ENCODE measurements at places on chromosomes 6 and 20. TPM values are rescaled to one million over a fixed set of nuclear protein-coding genes. Genes with fewer than 3 reads are reported as not detected.

DNA sequence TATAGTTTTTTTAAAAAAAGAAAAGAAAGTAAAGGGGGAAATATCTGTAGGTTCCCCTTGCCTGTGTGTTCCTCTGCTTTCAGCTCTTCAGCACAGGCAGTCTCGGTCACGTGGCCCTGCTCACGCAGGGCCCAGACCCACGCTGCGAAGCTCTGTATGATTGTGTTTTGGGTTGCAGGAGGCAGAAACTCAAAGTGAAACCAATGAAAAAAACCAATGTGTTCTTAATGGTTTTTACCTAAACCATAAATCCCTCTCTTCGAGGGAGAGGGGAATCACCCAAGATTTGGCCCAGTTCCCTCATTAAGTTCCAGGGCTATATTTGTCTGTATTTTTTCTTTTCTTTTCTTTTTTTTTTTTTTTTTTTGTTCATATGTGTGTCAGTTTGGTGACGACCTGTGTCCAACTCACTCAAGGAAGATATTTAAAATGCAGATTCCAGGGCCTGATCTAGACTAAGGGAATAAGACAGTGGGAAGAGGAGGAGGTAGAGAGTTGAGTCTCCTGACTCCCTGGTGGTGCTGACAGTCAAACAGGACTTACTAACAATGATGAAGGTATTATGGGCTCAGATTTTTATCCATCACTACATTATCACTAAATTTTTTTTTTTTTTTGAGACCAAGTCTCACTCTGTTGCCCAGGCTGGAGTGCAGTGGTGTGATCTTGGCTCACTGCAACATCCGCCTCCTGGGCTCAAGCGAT lies 33.8 kb upstream of the RREB1 start:
- no peak for DNase-seq

- DNase-seq = no peak
Observed at GRCh38 chr6:72691249-72691648, 69.4 kb downstream of the KCNQ5 start.

- no peak for DNase-seq
Observed at GRCh38 chr20:62156592-62157386, 13.2 kb downstream of the SS18L1 start.

Gene LGSN
- not detected for total RNA-seq

Gene BMP6
- 72.8 TPM for total RNA-seq

DNA sequence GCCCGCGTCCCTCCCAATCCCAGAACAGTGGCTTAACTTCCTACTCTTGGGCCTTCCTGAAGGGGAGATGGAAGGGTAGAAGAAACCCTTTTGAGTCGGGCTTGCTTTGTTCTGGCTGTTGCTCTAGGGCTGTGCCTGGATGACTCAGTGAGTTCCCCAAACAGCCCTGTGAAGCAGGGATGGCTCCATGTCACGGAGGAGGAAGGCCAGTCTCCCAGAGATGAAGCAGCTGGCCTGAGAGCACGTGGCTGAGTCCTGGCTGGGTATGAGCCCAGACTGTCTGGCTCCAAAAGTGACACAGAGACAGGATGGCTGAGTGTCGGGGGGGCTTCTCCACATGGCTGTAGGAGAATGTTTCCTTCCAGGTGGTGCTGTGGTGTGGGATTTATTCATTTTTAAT lies 4.6 kb downstream of the SYTL3 start:
- DNase-seq = peak; percentile 60

DNA sequence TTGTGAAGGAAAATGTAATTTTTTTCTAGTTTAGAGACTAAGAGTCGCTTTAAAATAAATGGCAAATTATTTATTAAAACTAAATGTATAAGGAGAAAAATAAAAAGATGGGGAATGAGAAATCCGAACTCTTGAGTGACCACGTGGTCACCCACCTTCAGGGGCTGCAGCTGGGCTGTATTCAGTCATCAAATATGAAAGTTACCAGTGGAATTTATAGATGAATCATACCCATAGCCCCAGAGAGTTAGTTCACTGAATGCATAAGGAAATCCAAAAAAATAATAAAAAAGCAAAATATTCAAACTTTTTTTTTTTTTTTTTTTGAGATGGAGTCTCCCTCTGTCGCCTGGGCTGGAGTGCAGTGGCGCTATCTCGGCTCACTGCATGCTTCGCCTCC lies 947.7 kb upstream of the ADGRB3 start:
- no peak for DNase-seq

Gene ESR1
- total RNA-seq = not detected

DNA sequence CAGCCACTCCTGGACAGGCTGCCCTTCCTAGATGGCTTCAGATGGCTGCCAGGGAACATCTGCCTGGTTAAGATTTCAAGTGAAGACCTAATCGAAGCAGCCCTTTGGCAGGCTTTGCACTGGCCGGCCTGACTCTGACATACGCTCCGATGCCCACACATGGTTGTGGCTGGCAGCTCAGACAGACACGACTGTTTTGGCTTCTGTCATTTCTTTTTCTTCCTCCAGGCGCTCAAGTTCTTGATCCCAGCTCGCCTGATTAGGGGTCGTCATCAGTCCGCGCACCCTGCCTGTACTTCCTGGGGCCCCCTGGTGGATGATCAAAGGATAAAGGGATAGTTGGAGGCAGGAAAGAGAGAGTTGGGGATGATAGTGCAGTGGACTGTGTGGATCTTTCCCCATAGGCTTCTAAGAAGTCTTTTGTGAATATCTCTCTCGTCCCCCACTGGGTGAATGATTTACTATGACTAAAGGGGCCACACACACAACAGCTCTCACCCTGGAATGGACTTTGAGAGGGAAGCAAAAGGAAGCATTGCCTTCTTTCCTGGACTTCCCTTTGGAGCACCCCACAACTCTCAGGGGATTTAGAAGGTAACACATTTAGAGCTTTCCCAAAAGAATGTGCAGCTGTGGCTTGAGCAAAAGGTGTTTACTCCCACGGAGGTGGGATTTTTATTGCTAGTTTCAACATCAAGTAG lies 21.4 kb upstream of the TRAM2 start:
- DNase-seq = peak; percentile 33

- DNase-seq = peak; percentile 23
Observed at GRCh38 chr6:165884813-165885765, 222.0 kb upstream of the PDE10A start.

GRCh38 chr20:35820715-35821114 lies 48.9 kb downstream of the PHF20 start:
- no peak for DNase-seq

GRCh38 chr20:48826883-48827771 lies 672 bp downstream of the PREX1 start:
- DNase-seq = no peak

Gene SYCP2L
- total RNA-seq = not detected

DNA sequence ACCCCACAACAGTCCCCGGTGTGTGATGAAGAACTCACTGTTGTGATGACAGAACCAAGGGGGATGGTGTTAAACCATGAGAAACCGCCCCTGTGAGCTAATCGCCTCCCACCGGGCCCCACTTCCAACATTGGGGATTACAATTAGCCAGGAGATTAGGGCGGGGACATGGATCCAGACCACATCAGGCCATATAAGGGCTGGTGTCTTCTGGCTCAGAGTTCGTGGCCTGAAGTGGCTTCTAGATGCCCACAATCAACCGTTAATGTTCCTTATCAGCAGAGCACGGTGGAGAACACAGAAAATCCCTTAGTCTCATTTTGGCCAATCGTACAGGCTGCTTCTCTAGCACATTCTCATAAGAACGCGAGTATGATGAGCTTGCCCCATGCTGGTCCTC lies 10.9 kb upstream of the MAS1 start:
- no peak for DNase-seq

Gene DZANK1
- total RNA-seq = 0.38 TPM

Gene KDM1B
- total RNA-seq = 6.3 TPM

DNA sequence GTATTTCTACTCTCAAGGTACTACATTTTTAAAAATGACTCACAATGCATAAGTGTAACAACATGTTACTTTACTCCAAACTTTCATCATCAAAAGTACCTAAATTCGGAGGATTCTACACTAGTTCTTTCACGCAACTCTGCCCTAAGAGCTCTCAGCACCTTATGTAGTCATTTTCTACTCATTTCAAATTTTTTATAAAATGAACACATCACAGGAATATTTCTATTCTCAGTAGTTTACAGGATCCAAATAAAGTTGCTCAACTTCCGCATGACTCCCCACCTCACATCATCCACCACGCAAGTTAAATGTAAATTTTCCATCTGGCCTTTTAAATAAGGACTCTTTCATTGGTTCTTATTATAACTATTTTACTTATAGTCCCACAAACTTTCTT lies 344.9 kb upstream of the MANEA start:
- no peak for DNase-seq

DNA sequence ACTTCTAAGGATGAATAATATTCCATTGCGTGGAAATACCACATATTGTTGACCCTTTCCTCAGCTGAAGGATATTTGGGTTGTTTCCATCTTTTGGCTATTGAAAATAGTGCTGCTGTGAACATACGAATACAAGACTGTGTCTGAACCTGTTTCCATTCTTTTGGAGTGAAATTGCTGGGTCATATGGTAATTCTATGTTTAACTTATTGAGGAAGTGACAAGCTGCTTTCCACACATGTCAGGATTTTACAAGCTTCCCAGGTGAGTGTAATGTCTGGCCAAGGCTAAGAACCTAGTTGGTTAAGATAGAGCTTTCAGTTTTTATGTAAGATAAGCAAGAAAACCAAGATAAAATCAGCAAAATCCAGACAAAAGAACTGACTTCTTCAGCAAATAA lies 48.8 kb downstream of the PPP1R3G start:
- no peak for DNase-seq

- peak; percentile 76 for DNase-seq
Observed at GRCh38 chr6:150600301-150601017, 774 bp downstream of the PLEKHG1 start.

- no peak for DNase-seq
Observed at GRCh38 chr6:119627908-119628669, 278.5 kb upstream of the MAN1A1 start.

GRCh38 chr6:104789770-104790190 lies 69.9 kb downstream of the HACE1 start:
- no peak for DNase-seq
